ENCODE measurements at places on chromosomes 7 and 10.

DNA sequence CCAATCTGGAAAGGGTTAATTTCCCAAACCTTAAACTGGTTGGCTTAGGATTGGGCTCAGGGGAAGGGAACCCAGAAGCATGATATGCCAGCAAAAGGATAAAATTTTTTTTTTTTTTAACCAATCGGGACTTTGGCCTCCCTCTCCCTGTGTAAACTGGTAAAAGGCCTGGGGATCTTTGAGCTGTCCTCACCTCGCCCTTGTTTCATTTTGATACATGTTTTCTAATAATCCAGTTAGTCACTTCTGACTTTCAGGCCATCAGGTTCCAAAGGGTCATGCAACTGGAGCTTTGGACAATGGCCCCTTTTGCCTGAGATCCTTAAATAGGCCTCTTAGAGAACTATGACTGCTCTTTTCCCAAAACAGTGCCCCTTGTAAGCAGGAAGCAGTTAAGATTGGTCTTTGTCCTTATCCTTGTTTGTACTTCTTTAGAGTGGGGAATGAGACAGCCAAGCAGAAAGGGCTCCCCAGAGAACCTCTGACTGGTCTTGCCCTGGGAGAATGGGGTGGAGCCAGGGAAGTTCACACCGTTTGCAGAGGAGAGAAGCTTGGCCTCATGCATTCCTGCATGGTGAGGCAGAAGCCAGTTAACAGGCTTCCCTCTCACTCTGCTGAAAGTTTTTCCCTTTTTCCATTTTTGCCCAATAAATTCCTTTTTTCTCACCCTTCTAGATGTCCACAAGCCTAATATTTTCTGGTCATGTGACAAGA is 424.2 kb upstream of the CNTNAP2 start:
- DNase-seq, result no peak

- no peak for DNase-seq
These were observed 14.2 kb downstream of the VTI1A start for GRCh38 chr10:112461029-112461887.

DNA sequence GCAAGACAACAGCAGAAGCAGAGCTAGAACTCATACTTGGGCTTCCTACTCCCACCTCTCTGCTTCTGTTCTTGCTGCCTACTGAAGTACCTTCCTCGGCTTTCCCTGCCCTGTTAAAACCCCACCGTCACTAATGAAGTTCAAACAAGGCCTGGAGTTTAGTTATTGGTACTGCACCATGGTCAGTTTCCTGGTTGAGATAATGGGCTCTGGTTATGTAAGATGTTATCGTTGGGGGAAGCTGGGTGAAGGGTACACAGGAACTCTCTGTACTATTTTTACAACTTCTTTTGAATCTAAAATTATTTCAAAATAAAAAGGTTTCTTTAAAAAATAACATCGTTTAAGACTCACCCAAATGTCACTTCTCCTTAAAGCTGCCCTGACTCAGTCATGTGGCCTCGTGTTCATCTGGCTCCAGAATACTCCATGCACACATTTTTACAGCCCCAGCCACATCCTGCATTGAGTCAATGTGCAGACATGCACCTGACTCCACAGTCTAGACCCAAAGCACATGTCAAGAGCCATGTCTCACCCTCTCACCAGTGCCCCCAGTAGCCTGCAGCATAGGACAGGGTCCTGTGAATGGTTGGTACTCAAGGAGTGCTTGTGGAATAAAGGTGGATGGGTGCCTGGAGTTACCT is 36.9 kb upstream of the AQP1 start:
- DNase-seq, result no peak

DNA sequence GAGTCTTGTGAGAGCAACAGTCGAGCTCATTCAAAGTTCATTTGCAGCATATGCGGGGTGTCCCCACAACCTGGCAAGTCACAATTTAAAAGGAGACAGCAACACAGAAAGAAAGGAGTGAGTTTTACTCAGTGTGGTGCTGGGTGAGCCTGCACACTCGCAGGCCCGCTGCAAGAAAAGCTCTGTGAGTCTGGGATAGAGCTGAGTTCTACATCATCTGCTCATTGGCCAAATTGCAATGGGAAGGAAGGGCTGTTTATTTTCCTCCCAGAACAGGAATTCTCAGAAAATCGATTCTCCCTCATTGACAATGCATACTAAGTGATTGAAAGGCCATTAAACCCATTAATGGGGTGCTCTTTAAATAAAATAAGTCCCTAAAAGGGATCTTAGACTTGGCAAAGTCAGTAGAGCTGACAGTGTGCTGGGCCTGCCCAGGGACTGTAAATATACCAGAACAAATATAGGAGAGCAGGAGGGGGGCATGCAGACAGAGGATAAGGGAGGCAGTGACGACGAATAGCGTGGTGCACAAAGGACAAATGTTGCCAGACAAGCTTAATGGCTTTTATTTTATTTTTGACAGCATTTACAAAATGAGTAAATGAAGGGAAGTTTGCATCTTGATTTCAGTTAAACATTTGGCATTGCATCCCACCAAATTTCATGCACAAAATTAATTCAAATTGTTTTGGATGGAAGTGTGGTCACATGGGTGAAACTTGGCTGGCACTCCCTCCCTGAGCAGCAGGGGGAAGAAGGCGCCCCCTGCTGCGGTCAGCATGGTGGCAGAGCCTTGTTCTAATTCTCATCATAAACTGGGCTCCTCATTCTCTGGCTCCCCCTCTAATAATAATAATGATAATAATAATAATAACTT is 215.7 kb downstream of the SNX10 start:
- no peak for DNase-seq

GRCh38 chr10:47349516-47349915 is 1.4 kb downstream of the RBP3 start:
- no peak for DNase-seq

GRCh38 chr7:124764847-124765400 is 668 bp downstream of the GPR37 start:
- peak; percentile 30 for DNase-seq

Data from GM12891 (cell line).